Frontal cortex (tissue), 4 donors: ENCODE measurements at places on chromosomes 1 and 21. TPM values are rescaled to one million over a fixed set of nuclear protein-coding genes. Genes with fewer than 3 reads are reported as not detected.

DNA sequence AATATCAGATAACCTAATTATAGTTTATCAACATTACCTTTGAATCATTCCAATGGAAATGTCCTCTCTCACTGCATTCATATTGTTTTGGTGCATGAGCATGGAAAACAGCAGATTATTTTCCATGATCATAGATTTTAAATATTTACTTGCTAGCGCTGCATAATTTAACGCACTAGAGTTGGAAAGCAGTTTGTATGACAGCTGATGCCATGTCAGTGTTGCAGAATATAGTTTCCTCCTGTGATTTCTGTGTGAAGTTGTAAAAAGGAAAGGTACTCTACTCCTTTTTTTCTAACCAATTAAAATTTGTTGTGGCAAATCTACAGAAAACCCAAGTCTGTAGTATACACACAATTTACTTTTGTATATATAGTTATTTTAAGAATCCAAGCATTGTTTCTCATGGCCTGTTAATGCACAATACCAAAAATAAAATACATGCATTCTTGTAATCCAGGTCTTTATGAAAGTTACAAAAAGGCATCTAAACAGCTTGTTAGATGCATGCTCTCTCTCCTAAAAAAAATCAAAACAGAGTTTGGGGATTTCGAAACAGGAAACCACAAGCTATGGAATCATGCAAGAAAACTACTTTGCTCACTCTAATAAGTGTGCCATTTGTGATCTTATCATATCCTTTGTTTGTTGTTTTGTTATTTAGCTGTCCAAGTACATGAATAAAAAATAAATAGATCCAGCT is 1.9 kb upstream of the ATG4C start:
- DNase-seq = no peak

GRCh38 chr1:199867601-199868000 is 159.9 kb upstream of the NR5A2 start:
- no peak for DNase-seq

GRCh38 chr1:47180603-47181094 is 9.2 kb downstream of the PDZK1IP1 start:
- no peak for DNase-seq

DNA sequence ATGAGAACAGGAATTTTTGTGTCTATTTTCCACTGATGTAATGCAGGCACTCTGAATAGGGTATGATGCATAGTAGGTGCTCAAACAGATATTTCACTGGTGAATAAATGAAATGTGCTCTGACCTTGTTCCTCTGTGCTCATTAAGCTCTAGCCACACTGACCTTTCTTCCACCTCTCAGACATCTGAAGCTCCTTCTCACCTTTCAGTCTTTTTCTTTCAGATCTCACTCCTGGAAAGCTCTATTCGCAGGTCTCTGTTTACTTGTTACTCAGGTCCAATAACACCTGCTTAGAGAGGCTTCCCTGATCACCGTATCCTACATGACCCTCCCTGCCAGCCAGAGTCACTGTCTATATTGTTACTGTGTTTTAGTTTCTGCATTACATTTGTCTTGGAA is 59.2 kb upstream of the IVNS1ABP start:
- no peak for DNase-seq

DNA sequence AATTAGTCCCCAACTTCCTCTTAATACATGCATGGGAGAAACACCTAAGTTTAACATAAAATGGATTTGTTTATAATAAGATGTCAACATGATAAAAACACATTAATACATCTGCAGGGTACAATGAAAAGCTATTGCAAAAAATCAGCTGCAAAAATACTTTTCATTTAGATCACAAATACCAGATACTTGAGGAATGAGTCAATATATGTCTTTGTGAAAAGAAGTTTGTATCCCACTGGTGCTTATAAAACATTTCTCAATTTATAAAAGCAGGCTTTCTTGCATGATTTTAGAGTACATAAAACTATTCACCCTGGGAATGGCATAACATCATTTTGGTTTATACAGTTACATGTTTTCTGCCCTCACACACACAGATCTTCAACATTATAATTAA is 18.6 kb upstream of the PRKAA2 start:
- no peak for DNase-seq

DNA sequence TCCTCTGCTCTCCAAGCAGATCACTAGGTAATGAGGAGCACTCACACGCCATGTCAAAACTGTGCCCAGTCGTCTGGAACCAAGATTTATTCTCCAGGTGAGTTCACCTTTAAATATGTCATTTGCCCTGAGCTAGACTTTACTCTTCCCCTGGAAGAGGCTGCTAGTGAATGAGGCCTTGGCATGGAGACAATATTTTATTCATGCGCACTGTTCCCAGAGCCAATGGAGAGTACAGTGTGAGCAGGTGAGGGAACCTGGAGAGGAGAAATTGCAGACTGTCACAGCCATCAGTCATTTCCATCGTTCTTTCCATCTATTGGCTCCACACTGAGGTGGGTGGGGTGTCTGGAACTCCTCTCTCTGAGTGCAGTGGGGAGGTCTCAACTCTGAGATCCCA is 333.6 kb downstream of the KCNH1 start:
- DNase-seq = no peak

GRCh38 chr1:11960276-11960675 is 20.0 kb upstream of the MFN2 start:
- DNase-seq = no peak

- no peak for DNase-seq
Measured at GRCh38 chr1:92219028-92219427, 1.3 kb downstream of the C1orf146 start.

GRCh38 chr1:232627171-232627570 is 2.8 kb downstream of the SIPA1L2 start:
- no peak for DNase-seq

DNA sequence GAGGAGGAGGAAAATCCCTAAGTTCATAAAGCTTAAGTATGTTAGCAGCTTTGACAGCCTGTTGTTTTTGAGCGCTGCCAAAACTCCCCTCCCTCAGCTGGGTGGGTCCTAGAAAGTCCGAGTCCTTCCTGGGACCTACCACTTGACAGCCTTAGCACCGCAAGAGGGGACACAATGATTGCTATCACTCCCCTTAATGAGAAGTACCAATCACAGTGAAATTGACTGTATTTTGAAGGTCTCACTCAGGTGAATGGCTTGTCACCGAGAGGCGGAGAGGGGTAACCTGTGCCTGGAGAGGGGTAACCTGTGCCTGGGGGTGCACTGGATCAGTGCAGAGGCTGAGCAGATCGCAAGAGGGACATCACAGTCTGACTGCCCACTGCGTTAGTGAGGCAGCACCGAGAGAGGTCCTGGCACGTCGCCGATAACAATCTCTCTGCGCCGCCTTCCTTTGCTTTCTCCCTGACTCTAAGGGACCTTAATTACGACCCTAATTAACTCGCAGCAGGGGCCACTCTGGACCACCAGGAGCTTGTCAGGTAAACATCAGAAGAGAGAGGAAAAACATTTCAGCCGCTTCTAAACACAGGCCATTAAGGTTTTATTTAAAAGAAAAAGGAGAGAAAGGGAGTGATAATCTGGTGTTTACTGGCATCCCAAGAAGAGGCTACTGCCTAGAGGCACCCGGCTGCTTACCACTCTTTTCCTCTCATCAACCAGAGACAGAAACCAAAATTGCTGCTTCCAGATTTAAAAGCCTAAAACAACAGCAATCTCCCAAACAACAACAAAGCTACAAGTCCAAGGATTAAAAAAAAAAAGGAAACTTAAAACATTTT is 25.7 kb upstream of the KCNK1 start:
- DNase-seq = no peak

- no peak for DNase-seq
Measured at GRCh38 chr1:79716447-79716846, 709.9 kb upstream of the ADGRL4 start.

DNA sequence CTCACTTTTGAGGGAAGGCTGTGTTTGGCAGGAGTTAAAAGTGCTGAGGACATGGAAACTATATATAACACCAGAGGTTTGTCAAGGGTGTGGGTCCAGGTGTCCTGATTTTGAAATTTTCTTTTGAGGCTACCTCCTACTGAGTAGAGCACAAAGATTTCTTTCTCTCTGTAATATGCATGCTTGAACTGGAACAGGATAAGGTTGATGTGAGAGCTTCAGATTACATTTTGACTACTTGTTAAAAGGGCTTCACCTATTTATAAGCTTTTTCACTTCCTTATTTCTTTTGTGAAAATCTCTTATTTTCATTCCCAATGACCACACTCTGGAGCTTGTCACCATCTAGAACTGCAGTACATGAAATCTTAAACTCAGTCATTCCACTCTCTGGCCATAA is 59.8 kb upstream of the PLA2G4A start:
- no peak for DNase-seq

DNA sequence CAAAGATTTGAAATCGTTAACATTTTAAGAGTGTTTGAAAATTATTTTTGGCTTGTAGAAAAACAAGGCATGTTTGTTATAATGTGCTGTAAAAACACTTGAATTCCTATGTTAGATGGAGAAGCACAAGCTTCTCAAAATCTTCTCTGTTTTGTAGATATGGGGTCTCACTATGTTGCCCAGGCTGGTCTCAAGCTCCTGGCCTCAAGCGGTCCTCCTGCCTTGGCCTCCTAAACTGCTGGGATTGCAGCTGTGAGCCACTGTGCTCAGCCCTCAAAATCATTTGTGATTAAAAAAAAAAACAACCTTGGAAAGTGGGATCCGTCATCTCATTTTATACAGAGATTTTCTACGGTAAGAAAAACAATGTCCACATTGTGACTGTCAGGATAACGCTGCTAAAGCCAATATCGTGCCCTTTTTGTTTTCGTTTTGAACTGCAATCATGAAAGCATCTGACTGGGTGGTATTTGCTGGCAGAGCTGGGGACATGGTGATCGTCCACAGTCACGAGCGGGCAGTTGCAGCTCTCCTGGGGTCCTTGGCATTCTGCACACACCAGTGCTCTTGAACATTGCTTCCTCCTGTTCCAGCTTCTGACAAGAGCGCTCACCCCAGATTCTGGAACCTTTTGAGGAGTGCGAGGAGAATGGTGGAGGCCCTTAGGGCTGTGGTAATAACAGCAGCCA is 112.5 kb downstream of the PGBD5 start:
- DNase-seq = no peak

GRCh38 chr1:232629250-232630046 is 485 bp downstream of the SIPA1L2 start:
- DNase-seq = no peak

DNA sequence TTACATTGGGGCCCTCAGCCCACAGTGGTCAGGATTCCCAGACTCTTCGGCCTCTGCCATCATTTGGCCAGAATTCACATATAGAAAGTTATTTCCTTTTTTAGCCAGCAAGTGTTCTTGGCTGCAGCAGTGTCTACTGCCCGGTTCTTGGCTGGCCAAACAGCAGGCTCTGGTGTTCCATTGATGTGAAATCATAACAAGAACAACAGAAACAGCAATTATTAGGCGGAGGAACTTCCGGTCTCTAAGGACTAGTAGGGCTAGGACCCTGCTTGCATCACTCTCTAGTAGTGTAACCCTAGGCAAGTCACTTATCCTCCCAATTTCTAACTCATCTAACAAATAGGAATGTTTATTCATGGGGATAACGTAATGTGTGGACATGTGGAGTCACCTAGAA is 8.7 kb upstream of the GJA5 start:
- DNase-seq = no peak

GRCh38 chr1:68175621-68176398 is 56.5 kb downstream of the WLS start:
- DNase-seq = no peak

DNA sequence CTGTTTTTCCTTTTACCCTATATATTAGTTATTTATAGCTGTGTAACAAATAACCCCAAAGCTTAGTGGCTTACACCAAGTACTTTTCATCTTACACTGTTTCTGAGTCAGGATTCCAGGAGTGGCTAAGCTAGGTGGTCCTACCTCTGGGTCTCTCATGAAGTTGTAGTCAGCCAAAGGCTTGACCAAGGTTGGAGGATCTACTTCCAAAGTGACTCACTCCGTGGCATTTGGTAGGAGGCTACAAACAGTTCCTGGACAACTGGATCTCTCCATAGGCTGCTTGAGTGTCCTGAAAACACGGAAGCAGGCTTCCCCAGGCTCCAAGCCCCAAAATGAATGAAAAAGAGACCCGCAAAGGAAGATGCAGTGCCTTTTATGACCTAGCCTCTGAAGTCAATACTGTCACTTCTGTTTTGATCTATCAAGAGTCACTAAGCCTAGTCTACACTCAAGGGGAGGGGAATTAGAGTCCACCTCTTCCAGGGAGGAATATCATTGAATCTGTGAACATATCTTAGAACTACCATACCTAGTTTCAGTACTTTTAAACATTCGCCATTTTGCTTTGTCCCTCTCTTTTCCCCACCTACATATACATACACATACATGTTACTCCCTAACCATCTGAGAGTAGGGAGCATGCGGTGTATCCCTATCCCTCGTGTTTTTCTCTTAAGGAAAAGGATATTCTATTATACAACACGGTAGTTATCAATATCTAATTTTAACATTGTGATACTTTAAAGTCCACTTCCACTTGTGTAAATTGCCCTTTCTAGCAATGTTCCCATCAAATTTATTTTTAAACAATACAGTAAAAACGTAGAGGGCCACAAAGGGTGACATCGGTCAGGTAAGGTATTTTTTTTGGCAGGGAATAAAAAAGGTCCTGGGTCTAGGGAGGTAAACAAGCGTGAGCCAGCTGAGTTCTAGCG is 67.2 kb downstream of the SLC35A3 start:
- DNase-seq = no peak

DNA sequence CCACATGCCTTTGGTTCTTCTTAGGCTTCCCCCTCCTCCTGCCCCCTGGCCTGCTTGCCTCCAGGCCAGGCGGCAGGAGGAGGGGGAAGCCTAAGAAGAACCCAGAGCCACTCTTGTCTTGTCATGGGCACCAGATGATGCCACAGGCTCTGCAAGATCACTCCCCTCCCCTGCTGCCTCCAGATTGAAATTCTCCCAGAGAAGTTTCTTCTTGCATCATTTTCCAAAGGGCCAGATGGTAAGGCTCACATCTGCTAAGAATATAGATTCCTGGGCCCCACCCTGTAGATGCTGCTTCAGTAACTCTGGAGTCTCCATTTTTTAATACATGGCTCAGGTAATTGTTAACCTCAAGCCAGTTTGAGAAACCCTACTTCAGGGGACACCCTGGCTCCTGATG is 60.8 kb downstream of the FAM163A start:
- DNase-seq = no peak

The TSPAN1 gene
- 0.82 TPM for total RNA-seq

The ZNF648 gene
- total RNA-seq = under 0.01 TPM

The DMRTA2 gene
- 1.2 TPM for total RNA-seq

The TAS1R1 gene
- total RNA-seq = not detected

The ZFP69 gene
- total RNA-seq = 19.2 TPM

The AMY2A gene
- not detected for total RNA-seq

The TFAP2E gene
- under 0.01 TPM for total RNA-seq

The LAX1 gene
- not detected for total RNA-seq

The SLC1A7 gene
- not detected for total RNA-seq

The LMO4 gene
- total RNA-seq = 797 TPM

The ITPKB gene
- 3.3 TPM for total RNA-seq

The TMEM269 gene
- total RNA-seq = 0.41 TPM
